ENCODE measurements at places on chromosomes 7 and 10.

- no peak for DNase-seq
Measured at GRCh38 chr10:78341953-78342614, 308.4 kb downstream of the RPS24 start.

GRCh38 chr10:133267829-133268228 lies 8.8 kb downstream of the ADAM8 start:
- DNase-seq: no peak

GRCh38 chr10:96695975-96696634 lies 24.2 kb downstream of the PIK3AP1 start:
- DNase-seq: no peak

- DNase-seq: no peak
Measured at GRCh38 chr7:35596061-35596460, 98.9 kb downstream of the HERPUD2 start.

GRCh38 chr10:80184291-80184690 lies 21.0 kb downstream of the ANXA11 start:
- no peak for DNase-seq

- no peak for DNase-seq
Measured at GRCh38 chr7:34198231-34198641, 292.9 kb downstream of the BMPER start.

DNA sequence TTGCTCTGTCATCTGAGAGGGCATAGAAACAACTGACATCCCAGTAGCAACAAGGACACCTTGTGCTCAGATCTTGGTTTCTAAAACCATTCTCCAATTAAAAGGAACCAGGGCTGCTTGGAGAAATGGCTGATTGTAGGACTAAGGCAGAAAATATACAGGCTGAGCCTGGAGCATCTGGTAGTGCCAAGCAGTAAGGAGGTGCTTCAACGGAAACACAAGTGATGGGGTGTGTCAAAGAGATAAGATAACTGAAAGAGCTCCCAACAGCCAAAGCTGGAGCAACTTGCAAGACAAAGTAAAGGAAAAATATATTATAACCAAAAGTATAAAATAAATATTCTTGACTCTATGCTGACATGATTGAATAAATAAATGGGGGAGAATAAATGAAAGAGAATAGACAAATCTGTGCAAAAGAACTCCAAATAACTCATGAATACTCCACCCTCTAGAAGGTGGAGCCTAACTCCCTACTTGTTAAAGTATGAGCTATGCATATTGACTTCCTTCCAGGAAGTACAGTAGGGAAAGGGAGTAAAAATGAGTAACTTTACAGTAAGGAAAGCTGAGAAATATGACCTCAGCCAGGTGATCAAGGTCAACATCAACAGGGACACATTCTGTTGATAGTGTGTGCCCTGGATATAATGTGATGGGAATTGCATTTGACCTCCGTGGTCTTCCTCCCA lies 162.4 kb downstream of the NOC3L start:
- no peak for DNase-seq

DNA sequence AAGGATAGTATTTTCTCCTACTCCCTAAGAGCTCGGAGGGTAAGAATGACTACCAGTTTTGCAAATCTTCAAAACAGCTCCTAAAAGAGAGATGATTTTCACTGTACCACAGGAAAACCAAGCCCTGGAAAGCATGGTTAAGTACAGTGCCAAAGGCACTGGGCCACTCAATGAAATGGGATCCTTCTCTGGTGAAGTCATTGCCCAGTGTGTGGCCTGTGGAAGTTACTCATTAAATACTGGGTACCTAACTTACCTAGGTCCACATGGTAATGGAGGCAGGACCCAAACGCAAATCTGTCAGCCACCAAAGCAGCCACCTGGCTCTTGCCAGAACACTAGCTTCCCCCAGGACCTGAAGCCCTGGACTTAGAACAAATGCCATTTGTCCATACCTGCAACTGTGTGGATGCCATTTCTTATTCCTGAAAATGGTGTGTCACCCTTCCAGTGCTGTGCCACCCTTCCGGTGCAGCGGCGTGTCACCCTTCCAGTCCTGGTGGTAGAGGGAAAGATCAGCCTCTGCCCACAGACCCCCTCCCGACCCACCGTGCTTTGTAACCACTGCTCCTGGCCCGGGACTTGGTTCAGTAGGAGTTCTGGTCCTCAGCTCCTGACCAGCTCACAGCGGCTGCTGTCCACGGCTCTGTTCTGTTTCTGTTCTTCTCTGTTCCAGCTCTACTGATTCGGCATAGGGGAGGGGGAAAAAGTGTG lies 659.2 kb downstream of the SDK1 start:
- DNase-seq: no peak

GRCh38 chr10:102679596-102679995 lies 34.6 kb downstream of the ARL3 start:
- no peak for DNase-seq

DNA sequence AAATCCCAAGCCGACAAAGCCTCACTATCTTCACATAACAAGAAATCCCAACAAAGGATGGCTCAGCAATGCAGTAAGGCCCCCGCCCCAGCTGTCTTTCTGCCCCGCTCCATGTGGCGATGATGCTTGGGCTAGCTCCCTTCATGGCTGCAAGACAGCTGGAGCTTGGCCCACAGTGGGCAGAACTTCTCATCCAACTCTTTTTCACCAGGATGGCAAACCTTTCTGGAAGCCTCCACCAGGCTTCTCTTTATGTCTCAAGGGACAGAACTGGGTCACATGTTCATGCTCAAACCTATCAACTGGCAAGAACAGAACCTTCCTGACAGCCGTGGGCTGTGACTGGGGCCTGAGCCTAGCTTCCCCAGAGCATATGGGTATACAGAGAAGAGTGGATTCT lies 260.5 kb upstream of the MKLN1 start:
- DNase-seq: no peak

DNA sequence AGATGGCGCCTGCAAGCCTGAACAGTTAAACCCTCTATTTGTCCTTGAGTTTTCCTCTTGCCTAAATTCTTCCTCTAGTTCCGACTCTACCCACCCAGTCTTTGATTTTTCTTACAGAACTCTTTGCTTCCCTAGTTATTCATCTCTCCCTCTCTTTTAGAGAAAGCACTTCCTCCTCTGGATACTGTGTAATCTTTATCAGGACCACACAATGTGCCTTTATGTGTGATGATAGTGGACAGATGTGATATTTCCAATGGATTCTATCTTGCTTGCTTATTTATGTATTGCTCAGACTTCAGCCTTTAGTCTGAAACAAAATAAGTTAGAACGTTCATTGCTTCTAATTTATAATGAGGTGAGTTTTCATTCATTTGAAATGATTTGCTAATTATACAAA lies 79.5 kb upstream of the CAV2 start:
- no peak for DNase-seq

GRCh38 chr10:79346388-79347225 lies 662 bp upstream of the PPIF start:
- DNase-seq: no peak

DNA sequence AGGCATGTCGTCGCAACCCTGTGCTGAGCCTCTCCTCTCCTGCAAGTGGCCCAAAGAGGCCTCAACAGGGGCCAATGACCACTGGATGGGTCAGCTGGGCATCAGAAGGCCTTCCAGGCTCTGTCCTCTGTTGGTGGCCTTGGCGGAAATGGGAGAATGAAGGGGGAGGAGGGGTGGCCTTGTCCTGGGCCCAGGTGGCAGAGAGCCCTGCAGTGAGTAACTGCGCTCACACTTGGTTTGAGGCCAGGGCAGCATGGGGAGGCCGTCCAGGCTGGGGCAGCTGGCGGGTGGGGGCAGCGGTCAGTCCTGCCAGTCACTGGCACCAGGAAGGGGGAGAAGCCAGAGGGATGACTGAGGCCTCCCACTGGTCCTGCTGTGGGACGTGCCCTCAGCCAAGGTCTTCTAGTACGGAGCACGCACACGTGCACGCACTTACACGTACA lies 59.8 kb downstream of the LHPP start:
- no peak for DNase-seq

GRCh38 chr10:77421591-77421990 lies 216.0 kb downstream of the KCNMA1 start:
- no peak for DNase-seq

DNA sequence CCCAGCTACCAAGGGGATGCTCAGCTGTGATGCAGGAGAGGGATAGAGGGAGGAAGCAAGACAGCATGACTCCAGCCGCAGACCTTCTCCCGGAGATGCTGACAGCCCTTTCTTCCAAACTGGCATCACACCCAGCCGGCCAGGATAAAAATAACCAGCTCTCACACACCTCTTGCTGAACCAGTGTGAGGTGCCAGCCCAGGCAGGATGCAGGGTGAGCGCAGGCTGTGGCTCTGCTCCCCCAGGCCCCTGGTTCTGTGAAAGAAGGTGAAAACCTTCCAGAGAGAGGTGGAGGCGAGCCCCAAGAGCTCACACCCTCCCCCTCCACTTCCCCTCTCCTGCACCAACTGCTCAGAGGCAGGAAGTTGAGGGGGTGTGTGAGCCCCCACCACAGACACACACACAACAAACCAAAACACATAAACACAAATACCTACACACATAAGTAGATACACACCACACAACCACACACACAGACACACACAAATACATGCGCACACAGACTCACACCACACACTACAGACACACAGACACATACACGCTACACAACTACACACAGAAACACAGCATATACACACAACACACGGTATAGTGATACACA lies 4.0 kb downstream of the GPR15LG start:
- no peak for DNase-seq

DNA sequence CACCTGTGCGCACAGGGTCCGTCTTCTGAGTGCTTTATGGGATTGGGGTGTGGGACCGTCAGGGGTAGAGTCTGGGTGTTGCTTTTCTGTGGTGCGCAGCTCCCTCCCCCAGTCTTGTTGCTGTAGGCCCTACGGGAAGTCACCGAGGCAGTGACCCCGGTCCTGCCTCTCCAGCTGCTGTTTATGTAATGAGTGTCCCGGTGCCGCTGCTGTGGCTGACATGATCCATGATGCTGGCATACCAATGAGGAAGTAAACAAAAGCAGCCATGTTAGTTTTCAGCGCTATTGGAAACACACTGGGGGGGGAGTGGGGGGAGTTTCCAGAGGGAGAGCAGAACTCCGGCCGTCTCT lies 1.1 kb downstream of the TRIM8 start:
- peak; percentile 70 for DNase-seq

DNA sequence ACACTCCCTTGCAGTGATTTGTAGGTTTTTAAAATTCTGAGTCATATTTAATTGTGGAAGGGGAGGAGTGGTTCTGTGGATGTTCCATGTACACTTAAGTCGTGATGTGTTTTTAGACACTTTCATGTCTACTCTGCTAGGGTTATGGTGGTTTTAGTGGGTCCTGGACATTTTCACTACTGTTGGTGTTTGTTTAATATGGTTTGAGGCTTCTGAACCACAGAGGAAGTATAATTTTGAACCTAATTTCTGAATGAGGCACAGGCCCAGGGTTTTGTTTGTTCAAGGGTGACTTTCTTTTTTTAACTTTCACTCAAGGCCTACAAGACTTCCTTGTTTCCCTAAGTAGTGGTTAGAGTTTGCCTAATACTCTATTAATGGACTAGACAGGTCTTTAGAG lies 13.3 kb downstream of the SLC26A5 start:
- no peak for DNase-seq

GRCh38 chr7:51446356-51446755 lies 129.7 kb upstream of the COBL start:
- no peak for DNase-seq

DNA sequence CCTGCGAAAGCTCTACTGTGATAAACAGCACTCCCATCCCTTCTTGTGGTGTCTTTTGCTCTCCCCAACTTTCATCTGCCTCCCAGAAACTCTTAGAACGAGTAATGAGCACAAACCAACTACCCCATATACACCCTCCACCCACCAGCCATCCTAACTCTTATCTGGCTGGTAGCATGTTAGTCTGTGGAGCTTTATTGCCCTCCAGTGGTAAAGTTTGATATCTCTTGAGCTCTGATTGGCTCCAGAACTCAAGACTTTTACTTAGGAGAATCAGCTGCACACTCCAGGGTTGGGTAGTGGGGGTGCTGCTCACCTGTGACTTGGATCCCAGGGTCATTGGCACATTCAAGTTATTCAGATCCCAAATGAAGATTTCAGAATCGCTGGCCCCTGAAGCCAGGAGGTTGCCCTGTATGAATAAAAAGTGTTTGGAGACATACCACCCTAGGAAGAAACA lies 10.9 kb downstream of the SEC31B start:
- peak; percentile 58 for DNase-seq

GRCh38 chr7:17807242-17807641 lies 133.1 kb downstream of the SNX13 start:
- no peak for DNase-seq

GRCh38 chr10:77079592-77080300 lies 557.9 kb downstream of the KCNMA1 start:
- DNase-seq: no peak

DNA sequence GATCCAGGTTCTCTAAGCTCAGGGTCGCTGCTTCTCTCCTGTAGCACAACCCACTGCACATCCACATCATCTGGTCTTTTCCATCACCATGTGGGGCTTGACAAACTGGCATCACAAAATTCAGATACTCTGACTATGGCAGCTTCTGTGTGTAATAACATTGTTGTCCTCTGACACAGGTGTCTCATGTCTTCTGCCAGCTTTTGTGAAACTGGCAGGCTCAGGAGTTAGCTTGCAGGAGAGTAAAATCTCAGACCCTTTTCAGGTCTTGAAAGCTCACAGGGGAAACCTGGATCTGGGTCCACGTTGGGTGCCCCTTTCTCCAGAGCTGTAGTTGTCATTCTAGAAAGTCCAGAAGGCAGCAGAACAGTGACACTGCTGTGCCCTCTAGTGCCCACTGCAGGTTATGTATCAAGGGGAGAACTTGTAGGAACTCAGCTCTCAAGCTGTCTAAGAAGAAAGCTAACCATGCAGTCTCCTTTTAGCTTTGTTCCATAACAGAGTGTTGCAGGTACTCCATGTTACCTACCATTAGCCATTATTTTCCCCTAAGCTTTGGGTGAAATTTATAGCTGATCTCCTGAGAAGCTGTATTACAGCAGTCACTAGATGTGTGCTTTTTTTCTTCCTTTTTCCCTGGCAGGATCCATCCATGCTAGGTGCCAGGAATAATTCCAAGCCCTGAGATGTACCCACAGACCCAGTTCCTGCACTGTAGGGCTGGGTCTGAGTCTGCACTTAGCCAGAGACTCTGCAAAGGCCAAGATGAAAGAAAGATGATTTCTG lies 102.7 kb downstream of the ZNF248 start:
- no peak for DNase-seq

GRCh38 chr10:83539528-83540308 lies 599.6 kb upstream of the GHITM start:
- DNase-seq: no peak
